CD4-positive, alpha-beta T cell treated with Interleukin-21 for 1 hour (primary cell): ENCODE measurements at places on chromosomes 4 and X.

- DNase-seq = no peak
These were observed 145.2 kb downstream of the PDHA2 start for GRCh38 chr4:95985051-95985450.

DNA sequence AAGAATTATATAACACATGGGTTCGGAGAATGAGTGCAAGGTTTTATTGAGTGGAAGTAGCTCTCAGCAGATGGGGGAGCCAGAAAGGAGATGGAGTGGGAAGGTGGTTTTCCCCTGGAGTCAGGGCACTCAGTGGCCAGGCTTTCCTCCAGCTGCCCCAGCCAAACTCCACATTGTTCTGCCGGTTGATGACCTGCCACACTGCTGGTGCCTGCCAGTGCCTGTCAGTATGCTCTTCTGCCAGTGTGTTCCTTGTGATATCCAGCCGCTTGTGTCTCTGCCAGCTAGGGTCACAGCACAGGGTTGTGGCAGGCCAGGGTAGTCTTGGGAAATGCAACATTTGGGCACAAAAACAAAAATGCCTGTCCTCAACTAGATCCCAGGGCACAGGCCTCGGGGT, 604.8 kb upstream of the TECRL start:
- DNase-seq = no peak

DNA sequence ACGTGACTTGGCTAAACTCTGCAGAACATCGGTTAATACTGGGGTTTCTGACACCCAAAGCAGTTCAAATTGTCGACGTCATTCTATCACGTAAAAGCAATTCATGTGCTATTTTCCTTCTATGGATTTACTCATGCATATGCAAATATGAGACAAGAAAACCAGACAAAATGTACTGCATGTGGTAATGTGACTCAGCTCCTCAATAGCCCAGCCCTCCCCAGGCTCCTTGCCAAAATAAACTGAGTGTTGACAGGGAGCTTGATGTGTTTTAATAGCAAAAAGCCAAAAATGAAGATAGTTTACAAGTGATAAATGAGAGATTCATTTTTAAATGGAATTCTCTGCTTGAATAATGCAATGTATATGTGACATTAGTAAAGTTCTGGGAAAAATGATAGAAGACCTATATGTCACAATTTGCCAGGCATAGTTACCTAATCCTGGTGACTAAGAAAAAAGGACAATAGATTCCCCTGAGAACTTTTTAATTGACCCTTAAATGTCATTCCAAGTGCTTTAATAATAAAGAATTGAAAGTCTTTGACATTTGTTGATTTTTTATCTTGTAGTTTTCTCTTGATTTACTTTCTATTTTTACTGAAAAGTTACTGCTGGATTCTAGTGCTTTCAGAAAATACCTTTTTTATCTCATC, 1700.6 kb upstream of the TENM3 start:
- DNase-seq = no peak

DNA sequence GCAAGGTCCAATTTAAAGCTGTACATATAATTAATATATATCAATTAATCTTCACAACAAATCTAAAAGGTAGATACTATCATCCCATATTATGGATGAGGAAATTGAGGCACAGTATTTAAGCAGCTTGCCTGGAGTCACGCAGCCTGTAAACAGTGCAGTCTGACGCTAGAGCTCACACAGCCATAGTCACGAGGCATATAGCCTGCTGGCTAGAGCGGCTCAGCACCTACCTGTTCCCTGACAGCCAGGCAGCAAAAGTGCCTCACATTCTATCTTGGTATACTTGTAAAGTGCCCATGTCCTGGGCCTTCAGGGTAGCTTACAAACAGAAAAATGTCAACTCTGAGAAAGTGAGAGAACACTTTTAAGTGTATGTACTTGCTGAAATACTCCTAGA, 222.6 kb upstream of the NEIL3 start:
- no peak for DNase-seq

DNA sequence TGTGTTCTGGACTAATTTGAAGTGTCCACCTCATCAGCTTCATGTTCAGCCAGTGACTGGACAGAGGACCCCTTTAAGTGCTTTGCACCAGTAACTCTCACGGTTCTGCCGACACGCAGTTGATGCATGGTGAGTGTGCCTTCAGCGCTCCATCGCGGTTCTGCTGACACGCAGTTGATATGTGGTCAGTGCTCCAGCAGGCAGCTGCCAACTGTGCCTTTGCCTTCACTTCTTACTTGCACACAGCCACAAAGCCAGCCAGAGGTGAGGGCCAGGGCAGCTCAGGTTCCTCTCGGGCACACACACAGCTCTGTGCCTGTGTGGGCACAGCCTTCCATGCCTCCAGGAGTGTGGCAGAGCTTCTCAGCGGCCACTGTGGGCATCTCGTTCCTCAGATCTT, 12.4 kb downstream of the NKX1-1 start:
- no peak for DNase-seq

- no peak for DNase-seq
These were observed 21.0 kb upstream of the JAKMIP1 start for GRCh38 chr4:6221301-6221850.

GRCh38 chr4:94523033-94523580, 71.4 kb downstream of the PDLIM5 start:
- no peak for DNase-seq

GRCh38 chrX:153462291-153462690, 8.1 kb downstream of the HAUS7 start:
- DNase-seq = no peak

DNA sequence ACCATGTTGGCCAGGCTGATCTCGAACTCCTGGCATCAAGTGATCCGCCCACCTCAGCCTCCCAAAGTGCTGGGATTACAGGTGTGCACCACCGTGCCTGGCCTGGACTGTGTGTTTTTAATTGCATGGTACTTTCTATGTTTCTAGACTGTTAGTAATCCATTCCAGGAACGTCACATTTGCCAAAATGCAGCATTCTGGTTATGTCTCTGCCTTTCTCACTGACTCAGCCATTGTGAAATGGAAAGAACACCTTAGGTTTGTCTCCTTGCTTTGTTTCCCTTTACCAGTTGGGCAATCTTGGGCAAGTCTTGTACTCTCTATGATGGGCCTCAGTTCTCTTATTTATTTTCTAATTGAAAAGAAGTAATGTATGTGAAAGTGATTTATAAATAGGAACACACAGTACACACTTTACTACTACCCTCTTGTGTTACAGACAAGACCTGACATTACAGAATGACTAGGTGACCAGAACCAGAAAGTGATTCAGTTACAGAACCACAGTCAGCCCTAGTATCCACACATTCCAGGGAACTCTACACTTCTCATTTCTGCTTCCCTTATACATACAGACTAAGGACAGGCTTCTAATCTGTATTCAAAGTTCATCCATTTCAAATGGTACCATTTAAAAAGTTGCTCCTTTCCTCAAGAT, 187.1 kb downstream of the MGST2 start:
- DNase-seq = no peak

GRCh38 chr4:132203618-132204017, 945.5 kb upstream of the PCDH10 start:
- DNase-seq = no peak

- peak; percentile 24 for DNase-seq
These were observed 52.8 kb upstream of the CD99 start for GRCh38 chrX:2638279-2638678.

DNA sequence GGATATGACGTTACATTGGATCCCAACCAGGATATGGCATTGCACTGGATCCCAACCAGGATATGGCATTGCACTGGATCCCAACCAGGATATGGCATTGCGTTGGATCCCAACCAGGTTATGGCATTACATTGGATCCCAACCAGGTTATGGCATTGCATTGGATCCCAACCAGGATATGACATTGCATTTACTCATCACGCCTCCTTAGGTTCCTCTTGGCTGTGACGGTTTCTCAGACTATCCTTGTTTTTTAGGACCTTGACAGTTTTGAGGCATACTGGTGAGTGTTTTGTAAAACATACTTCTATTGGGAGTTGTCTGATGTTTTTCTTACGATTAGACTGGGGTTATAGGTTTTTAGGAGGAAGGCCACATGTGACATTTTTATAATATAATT, 5.4 kb upstream of the ACSL1 start:
- no peak for DNase-seq

GRCh38 chr4:76090241-76090691, 15.8 kb downstream of the ART3 start:
- peak; percentile 33 for DNase-seq

DNA sequence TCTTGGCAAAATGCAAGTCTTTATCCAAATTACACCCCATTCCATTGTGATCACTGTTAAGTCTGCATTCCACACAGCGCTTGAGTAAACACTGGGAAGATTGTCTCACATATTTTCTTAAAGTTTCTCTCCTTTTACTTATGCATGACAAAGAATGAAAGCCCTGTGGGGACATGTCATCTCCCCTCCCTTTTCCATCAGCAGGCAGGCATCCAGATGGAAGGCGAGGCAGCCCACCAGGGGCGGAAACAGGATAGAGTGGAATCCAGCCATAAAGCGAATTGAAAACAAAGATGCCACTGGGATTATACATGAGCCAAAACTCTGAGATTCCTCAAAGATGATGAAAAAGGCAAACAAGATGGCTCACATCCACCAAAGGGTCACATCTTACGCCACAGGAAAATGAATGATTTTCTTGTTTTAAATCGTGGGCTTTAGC, 78.2 kb downstream of the AFAP1 start:
- DNase-seq = no peak

GRCh38 chr4:7206385-7206784, 14.0 kb downstream of the SORCS2 start:
- DNase-seq = no peak

GRCh38 chr4:114479595-114479994, 119.0 kb upstream of the UGT8 start:
- no peak for DNase-seq

DNA sequence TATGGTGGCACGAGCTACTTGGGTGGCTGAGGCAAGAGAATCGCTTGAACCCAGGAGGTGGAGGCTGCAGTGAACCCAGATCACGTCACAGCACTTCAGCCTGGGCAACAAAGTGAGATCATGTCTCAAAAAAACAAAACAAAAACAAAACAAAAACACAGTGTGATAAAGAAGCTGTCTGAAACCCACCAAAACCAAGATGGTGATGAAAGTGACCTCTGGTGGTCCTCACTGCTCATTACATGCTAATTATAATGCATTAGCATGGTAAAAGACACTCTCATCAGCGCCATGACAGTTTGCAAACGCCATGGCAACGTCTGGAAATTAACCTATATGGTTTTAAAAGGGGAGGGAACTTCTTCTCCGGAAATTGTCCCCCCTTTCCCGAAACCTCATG, 29.4 kb upstream of the OPHN1 start:
- peak; percentile 41 for DNase-seq

GRCh38 chr4:98267498-98267897, 6.3 kb downstream of the RAP1GDS1 start:
- no peak for DNase-seq

- DNase-seq = no peak
These were observed 338.3 kb upstream of the FSTL5 start for GRCh38 chr4:162502109-162502508.

DNA sequence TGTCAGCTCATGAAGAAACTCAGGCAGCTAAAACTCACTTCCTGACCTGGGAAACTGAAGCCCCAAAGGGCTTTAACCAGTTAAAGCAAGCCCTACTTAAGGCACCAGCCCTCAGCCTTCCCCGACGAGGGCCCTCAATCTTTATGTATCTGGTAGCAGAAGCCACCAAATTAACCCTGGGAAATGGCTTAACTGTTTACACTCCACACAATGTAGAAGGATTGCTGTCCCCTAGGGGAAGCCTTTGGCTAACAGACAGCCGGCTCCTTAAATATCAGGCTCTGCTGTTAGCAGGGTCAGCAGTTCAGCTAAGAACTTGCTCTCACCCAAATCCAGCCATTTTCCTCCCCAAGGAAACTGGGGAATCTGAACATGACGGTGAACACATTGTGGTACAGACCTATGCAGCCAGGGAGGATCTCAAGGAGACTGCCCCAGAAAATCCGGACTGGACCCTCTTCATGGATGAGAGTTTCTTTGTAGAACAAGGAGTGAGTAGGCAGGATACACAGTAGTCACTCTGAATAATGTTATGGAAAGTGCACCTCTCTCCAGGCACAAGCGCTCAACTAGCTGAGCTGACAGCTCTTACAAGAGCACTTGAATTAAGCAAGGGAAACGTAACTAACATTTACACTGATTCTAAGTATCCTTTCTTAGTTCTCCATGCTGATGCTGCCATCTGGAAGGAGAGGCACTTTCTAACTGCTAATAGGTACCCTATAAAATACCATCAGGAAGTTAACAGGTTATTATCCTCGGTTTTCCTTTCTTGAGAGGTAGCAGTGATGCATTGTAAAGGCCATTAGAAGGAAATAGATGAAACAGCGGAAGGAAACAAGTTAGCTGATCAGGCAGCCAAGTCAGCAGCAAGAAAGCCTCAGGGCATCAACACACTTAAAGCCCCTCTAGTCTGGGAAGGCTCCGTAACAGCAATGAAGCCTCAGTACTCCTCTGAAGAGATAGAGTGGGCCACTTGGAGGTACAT, 9.6 kb upstream of the NAF1 start:
- no peak for DNase-seq

- DNase-seq = no peak
These were observed 125.8 kb upstream of the SLC7A11 start for GRCh38 chr4:138367942-138368341.

DNA sequence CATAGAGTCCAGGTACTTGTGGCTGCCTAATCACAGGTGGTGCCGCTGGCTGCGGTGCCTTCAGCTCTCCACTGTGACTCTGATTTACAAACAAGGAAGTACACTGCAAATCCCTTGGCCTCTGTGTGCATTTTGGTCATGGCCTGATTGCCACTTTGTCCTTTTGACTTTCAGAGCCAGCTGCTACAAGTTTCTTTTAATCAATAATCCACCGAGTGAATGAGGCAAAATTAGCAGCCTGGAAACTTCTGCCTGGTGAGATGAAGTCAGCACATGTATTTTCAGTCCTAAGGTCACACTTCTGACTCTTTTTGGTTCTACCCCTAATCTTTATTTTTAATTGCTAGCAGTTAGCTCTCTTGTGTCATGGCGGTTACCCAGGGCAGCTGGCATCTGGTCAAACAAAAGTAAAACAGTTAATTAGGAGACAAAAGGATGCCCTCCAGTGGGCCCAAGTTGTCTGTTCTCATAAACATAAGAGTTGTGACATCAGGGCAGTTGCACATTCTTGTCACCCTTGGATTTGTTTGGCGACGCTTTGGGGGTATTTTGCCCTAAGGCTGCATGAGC, 62.3 kb upstream of the LNX1 start:
- no peak for DNase-seq

DNA sequence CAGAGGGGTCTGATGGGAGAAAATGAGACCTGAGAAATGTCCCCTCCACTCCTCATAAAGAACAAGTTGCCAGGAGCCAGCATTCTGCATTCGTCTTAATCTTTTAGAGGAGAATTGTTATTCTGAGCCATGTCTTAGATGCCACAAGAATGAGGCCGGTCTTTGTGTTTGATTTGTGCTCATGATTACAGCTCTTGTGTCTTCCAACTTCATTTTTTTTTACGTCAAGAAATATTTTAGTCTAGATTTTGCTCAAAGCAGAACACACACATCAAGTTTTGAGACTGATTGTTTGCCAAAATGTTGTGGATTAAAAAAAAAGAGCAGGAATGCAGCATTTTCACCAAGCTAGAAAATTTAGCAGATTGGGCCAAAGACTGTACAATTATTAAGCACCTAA, 130.6 kb upstream of the PITX2 start:
- no peak for DNase-seq

GRCh38 chr4:165788686-165789463, 84.2 kb upstream of the TLL1 start:
- no peak for DNase-seq
